ENCODE measurements at places on chromosomes 2 and 18.

DNA sequence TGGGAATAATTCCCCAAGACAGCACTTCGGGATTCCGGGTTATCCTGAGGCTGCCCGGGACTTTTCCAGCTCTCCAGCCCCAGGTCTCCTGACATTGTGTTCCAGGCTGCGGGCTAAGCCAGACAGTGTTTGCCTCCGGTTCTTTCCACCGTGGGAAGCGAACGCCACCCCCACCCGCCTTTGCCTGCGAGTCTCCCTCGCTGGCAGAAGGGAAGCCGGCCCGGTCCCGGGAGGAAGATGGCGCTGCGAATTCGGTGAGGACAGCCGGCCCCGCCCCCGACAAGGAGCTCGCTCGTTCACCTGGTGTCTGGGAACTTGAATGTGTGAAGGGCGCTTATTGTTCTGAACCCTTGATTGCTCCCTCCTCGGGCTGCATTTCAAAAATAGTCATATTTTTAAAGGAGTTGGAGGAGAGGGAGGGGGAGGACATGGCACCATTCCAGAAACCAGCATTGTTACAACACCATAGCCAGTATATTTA, 2.9 kb downstream of the LRATD1 start:
- DNase-seq, result no peak

GRCh38 chr2:207403950-207404349, 125.8 kb upstream of the CREB1 start:
- no peak for DNase-seq

- no peak for DNase-seq
These were observed 350.3 kb downstream of the LRATD1 start for GRCh38 chr2:14982790-14983189.

DNA sequence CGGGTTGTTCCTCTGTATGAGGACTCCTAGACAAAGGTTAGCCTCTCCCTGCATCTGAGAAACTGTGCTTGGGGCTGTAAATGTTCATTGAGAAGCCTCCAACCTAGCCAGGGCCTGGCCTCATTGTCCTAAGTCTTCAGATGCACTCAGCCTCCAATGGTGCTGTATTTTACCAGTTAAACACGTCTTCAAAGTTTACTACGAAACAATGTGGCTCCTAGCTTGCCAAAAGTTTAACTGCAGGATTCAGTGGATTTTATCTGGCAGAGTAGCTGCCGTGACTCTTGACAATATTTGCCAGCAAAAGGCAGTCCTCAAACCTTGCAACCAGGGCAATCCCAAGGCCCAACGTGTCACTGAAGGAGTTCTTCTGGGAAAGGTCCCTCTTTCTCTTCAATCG, 1.1 kb downstream of the PID1 start:
- DNase-seq, result no peak

- DNase-seq, result no peak
These were observed 408.1 kb upstream of the UBE2E3 start for GRCh38 chr2:180572346-180572745.

DNA sequence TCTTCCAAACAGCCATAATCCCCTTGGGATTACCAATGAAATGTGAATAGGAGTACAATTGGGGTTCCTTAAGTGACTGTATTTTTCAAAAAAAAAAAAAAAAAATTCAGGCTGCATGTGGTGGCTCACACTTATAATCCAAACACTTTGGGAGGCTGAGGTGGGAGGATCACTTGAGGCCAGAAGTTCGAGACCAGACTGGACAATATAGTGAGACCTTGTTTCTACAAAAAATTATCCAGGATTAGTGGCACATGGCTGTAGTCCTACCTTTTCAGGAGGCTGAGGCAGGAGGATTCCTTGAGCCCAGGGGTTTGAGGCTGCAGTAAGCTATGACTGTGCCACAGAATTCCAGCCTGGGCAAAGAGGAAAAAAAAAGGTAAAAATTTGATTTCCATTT, 189.6 kb upstream of the GATA6 start:
- no peak for DNase-seq

- DNase-seq, result no peak
These were observed 302.5 kb downstream of the NRXN1 start for GRCh38 chr2:50729306-50730049.

DNA sequence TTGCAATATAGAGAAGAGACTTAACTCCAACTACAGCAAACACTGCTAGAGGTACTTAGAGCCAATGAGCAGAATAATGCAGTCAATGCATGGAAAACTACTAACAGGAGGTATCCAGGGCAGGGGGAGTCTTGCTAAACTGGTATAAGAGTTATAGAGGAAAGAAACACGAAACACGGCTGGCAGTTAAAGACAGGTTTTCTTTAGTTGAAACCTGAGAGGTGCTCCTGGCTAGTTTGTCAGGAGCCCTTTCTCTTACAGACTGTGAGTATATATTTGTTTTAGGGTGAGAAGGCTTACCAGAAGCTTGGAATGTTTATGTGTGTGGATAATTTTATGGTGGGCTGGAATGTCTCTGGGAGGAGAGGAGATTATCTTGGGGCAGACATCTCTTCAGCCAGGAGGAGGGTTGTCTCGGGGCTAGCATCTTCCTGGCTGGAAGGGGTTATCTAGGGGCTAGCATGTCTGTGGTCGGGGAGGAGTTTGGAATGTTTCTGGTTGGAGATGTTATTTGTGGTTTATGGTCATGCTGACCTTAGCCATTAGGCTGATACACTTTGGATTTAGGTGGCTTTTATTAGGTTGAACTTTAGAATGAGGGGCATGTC, 1048.8 kb downstream of the DPP10 start:
- DNase-seq, result no peak

DNA sequence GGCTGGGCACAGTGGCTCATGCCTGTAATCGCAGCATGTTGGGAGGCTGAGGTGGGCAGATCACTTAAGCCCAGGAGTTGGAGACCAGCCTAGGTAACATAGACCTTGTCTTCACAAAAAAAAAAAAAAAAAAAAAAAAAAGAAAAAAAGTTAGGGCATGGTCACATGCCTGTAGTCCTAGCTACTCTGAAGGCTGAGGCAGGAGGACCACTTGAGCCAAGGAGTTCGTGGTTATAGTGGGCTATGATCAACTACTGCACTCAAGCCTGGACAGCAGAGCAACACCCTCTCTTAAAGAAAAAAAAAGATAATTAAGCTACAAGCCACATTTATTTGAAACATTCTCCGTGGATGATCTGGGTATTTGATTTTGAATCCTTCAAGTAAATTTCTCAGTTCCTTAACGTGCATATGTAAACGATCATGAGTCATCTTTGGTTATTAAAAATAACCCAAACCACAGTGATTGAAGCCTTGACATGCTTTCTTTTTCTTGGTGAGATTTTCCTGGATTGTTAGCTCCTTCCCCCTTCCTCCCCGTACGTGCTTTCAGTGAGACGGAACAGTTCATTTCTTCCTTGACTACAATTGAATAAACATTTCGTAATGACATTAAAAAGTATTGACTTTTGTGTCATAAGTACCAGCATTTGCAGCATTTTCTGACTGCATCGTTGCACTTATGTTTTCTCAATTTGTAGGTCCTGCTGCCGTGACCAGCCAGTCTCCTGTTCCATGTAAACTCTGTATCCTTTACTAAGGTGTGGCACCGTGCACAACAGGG, 20.3 kb downstream of the RMC1 start:
- DNase-seq, result no peak

DNA sequence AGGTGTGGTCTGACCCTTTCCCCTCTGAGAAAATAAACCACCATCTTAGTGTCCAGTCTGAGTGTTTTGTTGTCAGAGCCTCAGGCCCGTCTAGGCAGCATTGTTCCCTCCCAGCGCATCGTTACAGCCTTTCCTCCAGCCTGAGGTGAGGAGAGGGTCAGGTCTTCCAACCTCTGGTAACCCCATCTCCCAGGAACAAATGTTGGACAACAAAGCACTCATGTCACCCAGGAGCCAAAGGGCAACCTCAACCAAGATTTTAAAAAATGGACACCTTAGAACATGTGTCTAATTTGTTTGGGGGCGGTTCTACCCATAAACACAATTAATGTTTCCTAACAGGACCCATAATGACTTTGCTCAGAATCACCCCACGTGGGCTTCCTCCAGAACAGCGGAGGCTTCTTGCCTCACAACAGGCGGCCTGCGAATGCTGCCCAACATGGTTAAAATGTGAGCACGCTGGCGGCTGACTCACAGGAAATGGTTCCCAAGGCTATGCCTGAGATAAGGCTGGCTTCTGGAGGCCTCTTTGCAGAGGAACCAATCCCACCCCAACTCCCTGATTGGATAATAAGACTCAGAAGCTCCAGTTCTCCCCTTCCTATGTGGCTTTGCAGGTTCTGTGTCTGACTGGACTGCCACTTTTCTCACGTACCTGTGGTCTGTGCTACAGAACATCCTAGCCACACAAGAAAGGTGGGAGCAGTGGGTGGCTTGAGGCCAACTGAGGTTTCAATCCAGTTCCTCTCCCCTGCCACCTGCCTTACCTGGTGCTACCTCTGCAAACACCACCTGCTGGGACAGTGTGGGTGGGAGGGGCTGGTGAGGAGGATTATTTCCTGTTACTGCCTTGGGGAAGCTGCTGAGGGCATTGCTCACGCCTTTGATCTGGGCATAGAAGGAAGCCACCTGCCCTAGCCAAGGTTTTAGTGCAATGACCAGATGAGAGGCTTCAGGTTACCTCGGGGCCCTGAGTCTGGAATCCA, 108.8 kb downstream of the B3GNT2 start:
- peak; percentile 94 for DNase-seq

- DNase-seq, result no peak
These were observed 14.0 kb upstream of the DNER start for GRCh38 chr2:229728370-229728769.

DNA sequence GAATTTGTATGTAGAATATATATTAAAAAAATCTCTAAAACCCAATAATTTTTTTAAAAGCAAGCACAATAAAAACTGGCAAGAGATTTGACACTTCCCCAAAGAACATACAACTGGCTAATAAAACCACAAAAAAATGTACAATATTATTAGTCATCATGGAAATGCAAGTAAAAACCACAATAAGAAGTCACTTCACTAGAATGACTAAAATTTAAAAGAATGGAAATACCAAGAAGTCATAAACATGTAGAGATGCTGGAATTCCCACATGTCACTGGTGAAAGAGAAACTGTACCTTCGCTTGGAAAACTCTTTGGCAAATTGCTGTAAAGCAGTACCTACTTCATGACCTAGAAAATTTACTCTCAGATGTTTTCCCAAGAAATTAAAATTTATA, 43.4 kb upstream of the KYNU start:
- no peak for DNase-seq

DNA sequence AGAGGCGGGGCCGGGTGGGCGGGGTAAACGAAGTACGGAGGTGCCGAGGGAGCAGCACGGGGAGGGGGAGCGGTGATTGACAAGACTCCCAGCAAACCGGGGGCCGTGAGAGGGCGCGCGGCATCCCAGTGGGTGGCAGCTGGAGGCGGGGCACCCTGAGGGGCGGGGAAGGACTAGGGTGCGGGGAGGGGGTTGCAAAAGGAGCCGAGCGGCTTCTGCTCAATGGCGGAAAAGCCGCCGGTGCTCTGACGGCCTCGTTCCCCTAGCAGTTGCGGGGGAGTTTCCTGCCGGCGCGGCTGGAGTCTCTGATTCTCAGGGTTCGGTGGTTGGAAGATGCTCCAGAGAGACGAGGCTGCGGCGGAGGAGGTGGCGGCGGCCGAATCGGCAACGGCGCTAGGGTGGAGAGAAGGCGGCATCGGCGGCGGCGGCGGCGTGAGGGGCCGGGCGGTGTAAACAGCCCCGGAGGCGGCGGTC, at the start of gene PPM1B:
PPM1B (plus strand) TSS at position 195 of the 474 bp plus-strand sequence. CDS start 32,325 bp downstream, outside the sequence.
- no peak for DNase-seq

DNA sequence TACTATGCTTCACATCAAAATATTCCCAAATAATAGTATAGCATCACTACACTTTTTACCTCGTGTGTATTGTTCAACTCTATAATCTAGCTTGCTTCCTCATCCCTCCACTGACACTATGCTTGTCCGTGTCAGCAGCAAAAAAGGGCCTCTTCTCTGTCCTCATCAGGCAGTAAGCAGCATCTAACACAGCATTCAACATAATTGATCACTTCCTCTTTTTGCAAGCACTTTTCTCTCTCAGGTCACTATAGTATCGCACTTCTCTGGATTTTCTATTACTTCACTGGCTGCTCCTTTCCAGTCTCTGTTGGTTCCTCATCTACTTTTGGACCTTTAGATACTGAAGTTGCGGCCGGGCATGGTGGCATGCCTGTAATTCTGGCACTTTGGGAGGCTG, 64.9 kb upstream of the ZSWIM2 start:
- DNase-seq, result no peak

DNA sequence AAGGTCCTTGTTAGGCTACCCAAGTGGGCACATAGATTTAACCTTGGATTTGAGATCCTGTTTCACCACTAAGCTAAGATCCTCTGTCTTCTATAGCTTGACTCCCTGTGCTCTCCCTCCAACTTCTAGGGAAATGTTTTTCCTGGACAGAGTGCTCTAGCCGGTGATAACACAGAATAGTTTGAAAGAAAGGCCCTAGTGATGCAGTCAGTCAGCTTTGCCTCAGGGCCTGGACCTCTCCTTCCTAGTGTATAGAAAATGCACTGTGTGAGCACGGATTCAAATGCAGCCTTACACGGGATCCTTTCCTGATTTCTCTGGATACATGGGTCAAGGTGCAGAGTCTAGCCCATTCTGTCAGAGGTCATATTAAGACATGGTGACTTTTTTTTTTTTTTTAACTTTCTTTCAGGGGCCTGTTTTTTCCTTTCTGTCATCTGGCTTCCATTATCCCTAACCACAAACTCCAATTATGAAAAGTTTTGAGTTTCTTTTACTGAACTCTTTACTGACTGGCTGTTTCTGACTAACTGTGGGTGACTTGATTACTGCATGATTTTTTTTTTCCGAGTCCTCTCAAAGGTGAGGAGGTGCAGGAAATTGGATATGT, 122.6 kb downstream of the LRP1B start:
- DNase-seq, result no peak

DNA sequence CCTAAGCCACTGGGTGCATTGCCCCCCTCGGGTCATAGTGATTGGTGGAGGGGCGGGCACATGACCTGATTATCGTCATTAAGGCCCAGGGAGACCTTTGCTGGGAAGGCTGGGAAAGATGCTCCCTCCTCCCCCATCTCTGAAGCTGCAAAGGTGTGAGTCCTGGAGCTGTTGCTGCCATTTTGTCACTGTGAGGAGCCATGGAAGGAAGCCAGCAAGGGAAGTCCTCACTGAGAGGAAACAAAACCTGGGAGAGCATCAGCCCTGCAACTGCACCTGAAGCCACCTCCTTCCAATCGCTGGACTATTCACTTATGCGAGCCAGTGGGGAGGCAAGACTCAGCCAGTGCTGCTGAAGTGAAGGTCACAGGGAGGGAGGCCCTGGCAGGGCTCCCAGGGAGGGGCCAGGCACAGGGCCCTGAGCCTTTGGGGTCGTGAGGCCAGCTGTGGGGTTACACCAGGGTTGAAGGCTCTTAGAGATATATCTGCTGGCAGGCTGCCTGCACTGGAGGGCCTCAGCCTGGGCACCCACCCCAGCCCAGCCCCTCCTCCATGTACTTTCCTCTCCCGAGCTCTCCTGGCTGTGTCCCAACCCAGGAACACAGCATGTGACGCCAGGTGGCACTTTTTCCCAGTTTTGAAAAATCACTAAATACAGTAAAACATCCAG, 10.7 kb upstream of the FAHD2A start:
- no peak for DNase-seq

- no peak for DNase-seq
These were observed 636.1 kb downstream of the TDRD15 start for GRCh38 chr2:21759819-21760218.

GRCh38 chr2:132497591-132497990, 81.0 kb downstream of the GPR39 start:
- DNase-seq, result no peak

Measured in HCT116 (cell line).